ENCODE measurements at places on chromosomes 1 and 21. TPM values are rescaled to one million over a fixed set of nuclear protein-coding genes. Genes with fewer than 3 reads are reported as not detected.

DNA sequence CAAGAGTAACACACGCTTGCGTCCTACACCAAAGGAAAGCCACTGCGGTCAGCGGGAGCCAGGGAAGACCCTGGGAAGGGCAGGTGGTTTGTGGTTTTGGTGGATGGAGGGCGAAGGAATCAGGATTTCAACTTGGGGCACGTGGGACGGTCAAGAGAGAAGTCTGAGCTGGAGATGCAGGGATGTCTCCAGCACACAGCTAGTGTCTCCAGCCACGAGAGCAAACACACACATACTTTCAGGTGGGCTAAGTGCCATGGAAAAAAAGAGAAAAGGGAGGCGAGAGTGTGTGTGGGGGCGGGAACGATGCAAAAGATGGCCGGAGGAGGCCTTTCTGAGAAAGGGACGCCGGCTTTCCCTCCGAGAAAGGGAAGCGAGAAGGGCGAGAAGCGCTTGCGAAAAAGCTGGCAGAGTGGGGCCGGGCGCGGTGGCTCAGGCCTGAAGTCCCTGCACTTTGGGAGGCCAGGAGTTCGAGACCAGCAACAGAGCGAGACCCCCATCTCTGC lies 1.4 kb upstream of the SRRM1 start:
- no peaks in the 10 kb centered on the region for H3K27me3 ChIP-seq
- DNase-seq, result peak; percentile 35
- H3K4me3 ChIP-seq, result peak overlapping the region; percentile 92
- peaks cover 17% of the 10 kb centered on the region for H3K36me3 ChIP-seq
- H3K27ac ChIP-seq, result no peak overlapping the region
- H3K4me1 ChIP-seq, result no peaks in the 10 kb centered on the region

DNA sequence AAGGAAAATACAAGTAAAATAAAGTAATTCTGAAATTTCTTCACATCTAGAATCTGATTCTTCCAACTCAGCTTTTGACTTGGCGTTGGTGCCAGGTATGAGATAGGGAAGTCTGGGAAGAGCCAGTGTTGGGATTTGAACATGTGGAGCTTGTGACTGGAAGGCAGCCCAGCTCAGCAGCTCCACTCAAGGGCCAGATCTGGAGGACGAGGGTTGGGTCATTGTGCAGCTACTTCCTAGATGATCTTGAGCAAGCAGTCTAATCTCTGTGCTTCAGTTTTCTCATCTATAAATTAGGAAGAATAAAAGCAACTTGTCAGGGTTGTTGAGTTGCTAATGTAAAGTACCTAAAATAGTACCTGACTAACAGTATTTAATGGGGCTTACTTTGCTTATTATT lies 5.0 kb downstream of the ADARB1 start:
- no peak overlapping the region for H3K4me3 ChIP-seq
- H3K27me3 ChIP-seq, result peaks cover 11% of the 10 kb centered on the region
- DNase-seq, result peak; percentile 12
- H3K27ac ChIP-seq, result no peak overlapping the region
- H3K36me3 ChIP-seq, result no peaks in the 10 kb centered on the region

- DNase-seq, result peak; percentile 77
- H3K27ac ChIP-seq, result no peak overlapping the region
- H3K4me3 ChIP-seq, result no peak overlapping the region
- H3K27me3 ChIP-seq, result no peaks in the 10 kb centered on the region
- H3K36me3 ChIP-seq, result peaks cover 13% of the 10 kb centered on the region
Measured at GRCh38 chr1:39539252-39539790, 37.3 kb downstream of the PABPC4 start.

GRCh38 chr1:192587386-192588266 lies 12.1 kb downstream of the RGS1 start:
- H3K4me1 ChIP-seq, result no peaks in the 10 kb centered on the region
- DNase-seq, result no peak
- H3K27ac ChIP-seq, result no peak overlapping the region
- no peak overlapping the region for H3K4me3 ChIP-seq
- no peaks in the 10 kb centered on the region for H3K36me3 ChIP-seq

DNA sequence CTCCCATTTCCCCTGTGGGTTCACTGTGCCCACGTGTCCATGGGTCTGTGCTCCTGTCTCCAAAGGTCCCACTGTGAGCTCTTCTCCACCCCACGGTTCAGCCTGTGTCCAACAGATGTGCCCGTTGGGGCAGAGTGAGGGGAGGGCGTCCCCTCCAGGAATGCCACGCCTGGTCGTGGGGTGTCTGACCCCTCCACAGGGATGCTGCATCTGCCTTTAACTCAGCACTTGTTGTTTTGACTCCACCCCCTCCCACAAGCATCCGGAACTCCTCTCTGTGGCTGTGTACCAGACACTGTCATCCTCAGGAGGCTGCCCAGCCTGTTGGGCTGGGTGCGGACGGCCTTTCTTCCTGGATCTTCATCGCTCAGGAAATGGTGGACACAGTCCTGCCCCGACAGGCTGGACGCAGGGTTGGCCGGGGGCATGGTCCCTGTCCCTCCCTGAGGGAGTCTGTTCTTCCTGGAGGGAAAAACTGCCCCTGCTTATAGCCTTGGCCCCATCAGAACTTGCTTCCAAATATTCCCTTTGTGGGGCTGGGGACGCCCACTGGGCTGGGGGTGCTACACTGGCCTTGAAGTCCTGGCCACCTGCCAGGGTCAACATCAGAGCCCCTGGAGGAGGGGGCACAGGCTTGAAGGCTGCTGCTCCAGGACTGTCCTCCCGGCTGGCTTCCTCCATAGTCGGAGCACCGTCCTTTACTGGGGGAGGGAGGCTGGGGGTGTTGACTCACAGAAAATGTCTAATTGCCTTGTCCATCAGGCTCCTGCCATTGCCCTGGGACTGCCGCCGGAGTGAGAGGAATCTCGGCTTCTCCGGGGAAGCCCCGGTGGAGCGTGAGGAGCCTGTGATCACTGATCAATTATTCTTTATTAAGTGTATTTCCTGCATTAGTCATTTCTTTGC lies 182.0 kb upstream of the C1orf174 start:
- no peak overlapping the region for H3K27ac ChIP-seq
- H3K27me3 ChIP-seq, result no peaks in the 10 kb centered on the region
- no peak overlapping the region for H3K4me3 ChIP-seq
- H3K4me1 ChIP-seq, result no peaks in the 10 kb centered on the region
- DNase-seq, result no peak

GRCh38 chr1:241834733-241835377 lies 13.1 kb upstream of the EXO1 start:
- no peaks in the 10 kb centered on the region for H3K4me1 ChIP-seq
- H3K27ac ChIP-seq, result no peak overlapping the region
- no peak overlapping the region for H3K4me3 ChIP-seq
- H3K36me3 ChIP-seq, result no peaks in the 10 kb centered on the region
- H3K27me3 ChIP-seq, result no peaks in the 10 kb centered on the region
- no peak for DNase-seq

DNA sequence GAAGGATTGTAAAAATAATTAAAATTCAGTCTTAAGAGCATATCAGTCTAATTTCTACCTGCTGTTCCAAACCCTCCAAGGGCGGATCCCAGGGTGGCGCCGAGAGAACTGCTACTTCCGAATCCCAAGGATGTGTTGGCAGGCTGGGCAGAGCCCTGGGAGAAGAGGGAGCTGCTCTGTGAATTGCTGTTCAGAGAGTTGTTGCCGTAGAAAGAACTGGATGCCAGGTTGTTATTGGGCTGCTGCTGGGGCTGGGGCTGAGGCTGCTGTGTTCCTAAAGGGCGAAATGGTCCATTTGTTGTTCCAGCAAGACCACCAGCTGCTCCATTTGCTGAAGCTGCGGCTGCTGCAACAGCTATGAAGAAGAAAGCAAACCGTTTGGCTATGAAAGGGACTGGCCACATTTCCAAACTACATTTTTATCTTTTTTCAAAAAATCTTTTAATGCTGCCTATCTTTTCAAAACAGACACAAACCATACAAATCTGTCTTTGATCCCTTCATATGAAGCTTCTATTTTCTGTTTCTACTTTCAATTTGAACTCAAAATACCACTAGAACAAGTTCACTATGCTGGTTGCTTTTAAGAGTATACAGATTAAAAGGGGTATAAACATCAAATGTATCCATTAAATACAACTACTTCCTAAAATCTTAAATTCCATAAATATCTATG lies 57.5 kb upstream of the SDC3 start:
- H3K4me3 ChIP-seq, result no peak overlapping the region
- no peak overlapping the region for H3K27ac ChIP-seq
- DNase-seq, result no peak
- H3K27me3 ChIP-seq, result no peaks in the 10 kb centered on the region
- H3K4me1 ChIP-seq, result no peaks in the 10 kb centered on the region

- no peaks in the 10 kb centered on the region for H3K36me3 ChIP-seq
- no peak for DNase-seq
- no peaks in the 10 kb centered on the region for H3K27me3 ChIP-seq
- H3K4me3 ChIP-seq, result no peak overlapping the region
- H3K4me1 ChIP-seq, result no peaks in the 10 kb centered on the region
Measured at GRCh38 chr1:200925831-200926230, 31.1 kb downstream of the INAVA start.

DNA sequence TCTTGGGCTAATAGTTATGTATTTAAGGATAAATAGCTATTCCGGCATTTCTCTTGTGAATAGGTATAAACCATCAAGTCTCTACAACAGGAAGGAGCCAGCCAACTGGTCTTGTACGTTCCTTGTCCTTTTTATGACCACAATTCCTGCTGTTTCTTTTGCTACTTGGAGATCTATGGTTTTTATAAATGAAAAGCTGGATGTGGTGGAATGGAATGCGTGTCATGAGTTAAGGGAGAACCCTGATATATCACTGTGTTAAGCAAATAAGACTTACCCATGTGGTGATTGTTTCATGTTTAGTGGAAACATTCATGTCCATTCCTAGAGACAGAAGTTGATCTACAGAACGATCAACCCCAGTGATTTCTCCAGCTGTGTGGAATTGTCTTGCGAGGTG lies 282.1 kb downstream of the RPS6KC1 start:
- no peak for DNase-seq
- H3K27ac ChIP-seq, result no peak overlapping the region

DNA sequence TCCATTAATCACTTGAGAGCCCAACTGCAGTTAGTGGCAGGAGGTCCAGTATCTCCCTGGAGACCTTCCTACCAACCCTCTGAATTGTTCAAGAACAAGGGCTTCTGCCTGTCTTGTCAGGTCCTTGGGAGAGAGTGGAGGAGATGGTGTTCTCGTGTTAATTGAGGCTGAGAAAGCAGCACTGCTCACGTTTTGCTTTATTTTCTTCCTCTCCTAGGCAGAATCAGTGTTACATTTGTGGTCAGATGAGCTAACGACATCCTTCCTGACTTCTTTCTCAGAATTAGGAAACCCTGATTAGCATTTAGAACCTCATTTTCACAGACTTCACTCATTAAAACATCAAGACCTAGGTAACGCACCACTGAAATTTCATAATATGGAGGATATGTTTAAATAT lies 26.4 kb upstream of the LRIG2 start:
- H3K36me3 ChIP-seq, result no peaks in the 10 kb centered on the region
- H3K4me3 ChIP-seq, result no peak overlapping the region
- H3K27me3 ChIP-seq, result no peaks in the 10 kb centered on the region
- DNase-seq, result no peak
- H3K4me1 ChIP-seq, result peaks cover 7% of the 10 kb centered on the region

GRCh38 chr1:110872745-110873720 lies at the start of gene CD53:
CD53 (plus strand) TSS chr1:110873148; CDS start chr1:110891409, 18,261 bp downstream.
- peaks cover 2% of the 10 kb centered on the region for H3K4me1 ChIP-seq
- DNase-seq, result no peak
- H3K27me3 ChIP-seq, result no peaks in the 10 kb centered on the region
- no peak within 1 kb of the TSS for H3K27ac ChIP-seq
- H3K36me3 ChIP-seq, result no peaks in the 10 kb centered on the region

DNA sequence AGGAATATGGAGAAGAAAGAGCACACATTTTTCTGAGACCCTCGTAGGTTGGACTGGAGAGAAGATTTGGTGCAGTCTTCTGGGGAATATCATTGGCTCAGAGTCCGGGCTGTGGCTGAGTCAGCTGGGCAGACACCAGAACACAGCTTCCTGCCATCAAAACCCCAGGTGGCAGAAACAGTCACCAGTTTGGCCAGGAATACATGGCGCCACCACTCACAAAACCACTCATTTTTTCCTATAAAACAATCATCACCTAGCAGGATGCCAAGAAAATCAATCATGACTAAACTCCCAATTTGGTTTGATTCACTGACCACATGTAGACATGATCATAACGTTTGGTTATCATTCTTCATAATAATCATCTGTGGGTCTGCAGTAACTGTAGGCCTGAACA lies 178.1 kb upstream of the PBX1 start:
- H3K27ac ChIP-seq, result no peak overlapping the region
- 0 out of 2 replicates have a peak, but pooled peaks cover 3% of the 10 kb centered on the region for H3K4me1 ChIP-seq

- peak; percentile 69 for DNase-seq
- H3K4me3 ChIP-seq, result peak overlapping the region; percentile 54
- peaks cover 6% of the 10 kb centered on the region for H3K4me1 ChIP-seq
- no peak overlapping the region for H3K27ac ChIP-seq
- no peaks in the 10 kb centered on the region for H3K27me3 ChIP-seq
Measured at GRCh38 chr1:9960706-9961562, 17.7 kb downstream of the NMNAT1 start.

FBXO28 gene
- 55.0 TPM for total RNA-seq

- H3K27me3 ChIP-seq, result no peaks in the 10 kb centered on the region
- no peak overlapping the region for H3K4me3 ChIP-seq
- no peak for DNase-seq
- peaks cover 10% of the 10 kb centered on the region for H3K36me3 ChIP-seq
Measured at GRCh38 chr1:193658691-193659090, 472.3 kb upstream of the B3GALT2 start.

DNA sequence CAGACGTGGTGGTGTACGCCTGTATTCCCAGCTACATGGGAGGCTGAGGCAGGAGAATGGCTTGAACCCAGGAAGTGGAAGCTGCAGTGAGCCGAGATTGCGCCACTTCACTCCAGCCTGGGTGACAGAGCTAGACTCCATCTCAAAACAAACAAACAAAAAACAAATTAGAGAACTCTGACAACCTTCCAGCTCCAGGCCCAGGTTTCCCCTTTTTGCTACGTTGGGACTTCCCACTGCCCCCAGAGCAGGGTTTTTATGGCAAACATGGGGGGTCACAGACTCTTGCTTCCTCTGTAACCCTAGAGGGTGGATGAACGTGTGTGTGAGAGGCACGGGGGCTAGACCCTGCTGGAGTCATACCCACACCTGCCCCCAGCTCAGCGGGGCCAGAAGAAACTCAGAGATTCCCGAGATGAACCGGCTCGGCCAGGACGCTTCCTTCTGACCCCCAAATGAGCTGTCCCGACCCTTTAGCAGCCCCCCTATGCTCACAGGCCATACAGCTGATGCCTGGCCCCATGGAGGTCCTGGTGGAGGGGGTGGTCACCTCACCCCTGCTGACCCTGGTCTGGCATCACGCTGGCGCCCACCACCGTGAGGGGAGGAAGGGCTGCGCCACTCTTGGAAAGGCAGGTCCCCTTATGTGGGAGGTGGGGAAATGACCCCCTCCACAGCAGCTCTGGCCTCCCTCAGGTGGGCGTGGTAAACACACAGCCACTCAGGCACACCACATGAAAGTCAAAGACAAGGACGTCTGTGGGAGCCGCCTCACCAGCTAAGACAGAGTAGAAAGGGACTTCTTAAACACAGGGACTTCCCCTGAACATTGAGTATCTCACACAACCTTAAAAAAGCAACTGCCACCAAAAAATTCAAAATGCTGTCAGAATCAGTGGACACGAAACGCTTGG lies 7.1 kb downstream of the GPR157 start:
- H3K27me3 ChIP-seq, result no peaks in the 10 kb centered on the region
- H3K36me3 ChIP-seq, result no peaks in the 10 kb centered on the region
- H3K4me3 ChIP-seq, result no peak overlapping the region
- H3K27ac ChIP-seq, result no peak overlapping the region
- no peaks in the 10 kb centered on the region for H3K4me1 ChIP-seq

- no peak overlapping the region for H3K4me3 ChIP-seq
- DNase-seq, result no peak
- no peaks in the 10 kb centered on the region for H3K36me3 ChIP-seq
- H3K27ac ChIP-seq, result no peak overlapping the region
- H3K4me1 ChIP-seq, result no peaks in the 10 kb centered on the region
- H3K27me3 ChIP-seq, result no peaks in the 10 kb centered on the region
Measured at GRCh38 chr1:210800756-210801155, 333.2 kb downstream of the KCNH1 start.

SLC37A1 gene
- 34.8 TPM for total RNA-seq
